ENCODE measurements at places on chromosomes 5 and 9.

DNA sequence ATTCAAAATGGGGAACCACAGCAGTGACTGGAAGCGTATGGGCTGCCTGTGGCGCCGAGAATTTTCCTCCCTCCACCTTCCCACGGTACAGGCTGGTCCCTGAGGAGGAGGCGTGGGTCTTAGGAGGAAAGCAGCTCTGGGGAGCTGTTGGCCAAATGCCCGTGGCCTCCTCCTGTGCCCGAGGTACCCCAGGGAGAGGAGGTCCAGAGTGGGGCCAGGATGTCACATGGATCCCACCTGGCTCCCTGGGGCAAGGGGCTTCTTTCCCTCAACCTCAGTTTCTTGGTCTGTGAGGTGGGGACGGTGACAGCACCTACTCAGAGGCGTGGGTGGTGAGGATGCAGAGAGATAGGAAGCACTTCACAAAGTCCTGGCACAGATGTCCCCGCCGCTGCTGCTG is 16.5 kb downstream of the PRRX2 start:
- DNase-seq = no peak

DNA sequence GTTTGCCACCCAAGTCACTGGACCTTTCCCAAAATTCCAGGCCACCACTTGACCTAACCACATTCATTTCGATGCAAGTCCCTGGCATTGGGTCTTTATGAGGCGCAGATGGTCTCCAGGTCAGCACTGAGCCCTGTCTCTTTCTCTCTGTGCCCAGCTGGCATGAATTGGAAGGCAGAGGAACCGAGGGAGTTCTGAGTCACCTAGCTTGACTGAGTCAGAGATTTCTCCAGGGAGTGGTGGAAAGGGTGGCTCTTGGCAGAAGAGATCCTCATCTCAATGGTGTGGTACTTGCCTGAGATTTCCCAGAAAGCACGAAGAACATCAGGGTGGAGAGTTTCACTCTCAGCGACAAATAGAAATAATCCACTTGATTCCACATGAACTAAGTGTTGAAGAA is 43.8 kb downstream of the WDR36 start:
- no peak for DNase-seq

DNA sequence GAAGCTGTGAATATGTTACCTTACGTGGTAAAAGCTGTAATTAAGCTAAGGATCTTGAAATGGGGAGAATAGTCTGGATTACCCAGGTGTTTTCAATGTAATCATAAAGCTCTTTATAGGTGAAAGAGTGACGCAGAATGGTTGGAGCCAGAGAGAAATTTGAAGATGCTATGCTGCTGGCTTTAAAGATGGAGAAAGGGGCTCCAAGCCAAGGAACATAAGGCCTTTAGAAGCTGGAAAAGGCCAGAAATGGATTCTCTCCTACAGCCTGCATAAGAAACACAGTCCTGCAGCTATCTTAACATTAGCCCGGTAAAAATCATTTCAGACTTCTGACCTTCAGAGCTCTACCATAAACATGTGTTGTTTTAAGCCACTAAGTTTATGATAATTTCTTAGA is 243.3 kb upstream of the VLDLR start:
- no peak for DNase-seq

- no peak for DNase-seq
Measured at GRCh38 chr5:139120521-139120920, 77.6 kb downstream of the SIL1 start.

DNA sequence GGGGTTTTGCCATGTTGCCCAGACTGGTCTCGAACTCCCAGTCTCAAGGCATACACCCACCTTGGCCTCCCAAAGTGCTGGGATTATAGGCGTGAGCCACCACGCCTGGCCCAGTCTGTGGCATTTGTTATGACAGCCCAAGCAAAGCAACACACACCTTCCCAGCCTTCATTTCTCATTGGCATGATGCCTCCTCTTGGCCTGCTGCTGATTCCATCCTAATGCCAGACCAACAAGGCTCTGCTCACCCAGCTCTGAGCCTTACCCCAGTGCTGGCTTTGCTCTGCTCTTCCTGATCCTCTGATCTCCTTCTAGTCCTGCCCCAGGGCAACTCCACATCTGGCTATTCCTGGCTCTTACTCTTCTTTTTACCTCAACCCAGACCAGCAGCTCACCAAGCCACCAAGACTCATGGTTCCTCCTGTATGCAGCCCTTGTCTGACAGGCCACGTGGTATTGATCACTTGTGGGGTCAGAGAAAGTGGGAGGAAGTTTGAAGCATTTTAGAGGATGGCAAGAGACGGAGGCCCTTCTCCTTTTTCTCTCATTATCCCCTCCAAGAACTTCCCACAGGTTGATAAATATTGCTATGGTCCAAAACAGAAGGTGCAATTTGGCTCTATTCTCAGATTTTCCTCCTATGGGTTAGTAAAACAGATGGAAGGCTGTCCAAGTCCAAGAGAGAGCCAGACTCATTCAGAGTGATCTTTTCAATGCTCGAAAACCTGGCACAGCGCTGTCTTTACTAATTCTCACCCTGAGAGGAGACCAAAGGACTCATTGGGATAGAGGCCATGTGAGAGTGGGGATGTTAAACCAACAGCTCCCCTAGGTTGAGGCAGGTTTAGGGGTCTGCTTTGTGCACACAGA is 958 bp downstream of the CD180 start:
- DNase-seq = no peak

DNA sequence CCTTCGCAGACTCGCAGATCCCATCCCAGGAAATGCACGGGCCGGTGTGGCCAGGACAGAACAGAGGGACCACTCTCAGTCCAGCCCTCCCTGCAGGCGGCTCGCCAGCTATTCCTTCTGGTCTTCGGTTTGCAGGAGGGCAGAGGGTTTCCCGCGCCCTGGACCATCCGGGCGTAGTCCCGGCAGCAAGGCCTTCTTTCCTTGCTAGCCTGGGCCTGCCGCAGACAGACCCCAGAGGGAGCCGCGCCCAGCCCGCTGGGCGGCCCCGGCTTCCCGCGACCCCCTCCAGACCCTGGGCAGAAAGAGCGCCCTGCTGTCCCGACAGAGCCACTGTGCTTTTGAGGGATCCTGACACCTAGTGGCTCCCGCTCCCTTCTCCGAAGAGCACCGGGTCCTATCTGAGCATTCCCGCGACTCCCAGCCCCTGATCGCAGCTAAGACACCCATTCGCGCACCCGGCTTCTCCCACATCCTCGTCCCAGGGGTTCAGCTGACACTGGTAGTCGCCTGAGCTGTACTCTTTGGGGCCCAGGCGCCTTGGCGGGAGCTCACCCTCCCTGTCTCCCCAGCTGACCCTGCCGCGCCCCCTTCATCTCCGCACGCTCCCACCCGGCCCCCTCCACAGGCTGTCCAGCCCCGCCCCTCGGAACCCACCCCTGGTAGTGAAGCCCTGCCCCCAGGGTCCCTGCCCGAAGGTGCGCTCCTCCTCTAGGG is 1.1 kb downstream of the CFAP90 start:
- no peak for DNase-seq

DNA sequence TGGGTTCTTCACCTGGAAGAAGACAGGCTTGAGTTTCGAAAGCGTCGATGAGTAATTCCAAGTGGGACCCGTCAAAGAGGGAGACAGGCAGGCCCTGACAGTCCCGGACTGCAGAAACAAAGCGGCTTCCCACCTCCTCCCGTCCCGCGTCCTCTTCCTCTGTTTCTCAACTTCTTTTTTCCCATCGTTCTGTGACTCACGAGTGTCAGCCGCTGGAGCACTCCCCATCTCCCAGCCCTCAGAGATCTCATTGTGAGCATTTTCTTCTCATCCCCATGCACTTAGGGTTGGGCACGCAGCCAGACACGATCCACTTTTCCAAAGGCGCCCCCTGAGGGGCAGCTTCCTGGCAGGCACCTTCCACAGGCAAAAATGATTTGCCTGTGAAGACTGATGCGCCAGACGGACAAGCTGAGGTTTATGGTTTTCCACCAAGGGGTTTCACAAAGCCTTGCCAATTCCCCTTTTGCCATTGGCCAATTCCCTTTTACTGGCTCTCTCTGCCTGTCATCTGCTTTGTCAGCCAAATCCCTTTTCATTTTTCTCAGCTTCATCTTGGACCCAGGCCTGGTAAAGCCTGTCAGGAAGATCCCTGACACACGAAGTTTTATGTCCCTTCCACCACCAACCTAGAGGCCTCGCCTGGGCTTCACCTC is 86.5 kb upstream of the ANKRD55 start:
- peak; percentile 43 for DNase-seq

- no peak for DNase-seq
Measured at GRCh38 chr5:79736528-79737514, 47.2 kb downstream of the CMYA5 start.

DNA sequence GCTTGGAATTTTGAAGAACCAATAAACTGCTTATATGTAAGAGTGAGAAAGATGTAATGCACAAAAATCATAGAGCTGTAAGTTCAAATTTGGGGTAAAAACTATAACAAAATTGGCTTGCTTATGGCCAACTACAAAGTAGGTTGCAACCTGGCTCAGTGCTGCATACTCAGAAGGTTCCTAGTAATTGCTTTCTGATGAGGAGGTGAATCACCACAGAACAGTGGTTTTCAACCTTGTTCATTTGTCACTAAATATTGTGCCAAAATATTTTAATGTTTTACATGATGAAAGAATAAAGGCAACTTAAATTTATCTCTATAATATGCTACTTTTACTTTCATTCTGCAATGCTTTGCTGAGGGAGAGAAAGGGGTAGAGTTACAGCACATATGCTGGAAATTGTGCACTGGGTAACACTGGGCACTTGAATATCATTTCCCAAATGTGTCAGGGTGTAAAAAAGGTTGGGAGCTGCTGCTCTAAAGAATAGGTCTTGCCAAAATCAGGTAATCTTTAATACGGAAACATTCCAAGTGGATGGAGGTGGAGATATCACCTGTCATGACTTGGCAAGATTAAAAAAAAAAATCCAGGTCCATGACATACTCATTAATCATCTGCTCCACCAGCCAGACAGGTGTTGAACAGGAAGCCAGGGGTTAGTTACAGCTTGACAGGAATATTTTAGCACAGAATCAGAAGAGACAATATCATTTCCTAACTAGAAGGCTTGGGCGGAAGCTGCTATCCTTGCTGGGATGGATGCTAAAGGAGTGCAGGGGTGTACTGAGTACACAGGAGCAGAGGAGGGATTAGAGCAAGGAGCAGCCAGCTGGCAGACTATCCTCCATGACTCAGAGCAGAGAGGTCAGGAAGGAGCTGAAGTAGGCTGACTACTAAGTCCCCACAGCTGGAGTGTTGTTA is 34.6 kb upstream of the CCL21 start:
- peak; percentile 59 for DNase-seq

DNA sequence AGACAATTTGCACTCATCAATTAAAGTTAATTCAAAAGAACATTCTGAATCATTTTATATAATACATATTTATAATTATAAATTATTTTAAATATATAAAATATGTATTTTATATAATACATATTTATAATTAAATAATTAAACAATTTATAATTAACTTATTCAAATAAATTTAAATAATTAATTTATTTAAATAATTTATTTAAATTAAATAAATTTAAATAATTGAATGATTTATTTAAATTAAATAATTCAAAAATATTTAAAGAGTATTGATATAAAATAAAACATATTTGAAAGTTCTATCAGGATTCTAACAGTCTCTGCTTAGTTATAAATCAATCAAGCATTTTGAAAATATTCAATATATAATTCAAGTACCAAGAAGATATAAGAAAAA is 775.5 kb upstream of the CTNND2 start:
- no peak for DNase-seq

GRCh38 chr9:91736898-91737601 is 213.0 kb downstream of the ROR2 start:
- no peak for DNase-seq

GRCh38 chr9:134994926-134995791 is 77.4 kb upstream of the FCN1 start:
- peak; percentile 19 for DNase-seq

DNA sequence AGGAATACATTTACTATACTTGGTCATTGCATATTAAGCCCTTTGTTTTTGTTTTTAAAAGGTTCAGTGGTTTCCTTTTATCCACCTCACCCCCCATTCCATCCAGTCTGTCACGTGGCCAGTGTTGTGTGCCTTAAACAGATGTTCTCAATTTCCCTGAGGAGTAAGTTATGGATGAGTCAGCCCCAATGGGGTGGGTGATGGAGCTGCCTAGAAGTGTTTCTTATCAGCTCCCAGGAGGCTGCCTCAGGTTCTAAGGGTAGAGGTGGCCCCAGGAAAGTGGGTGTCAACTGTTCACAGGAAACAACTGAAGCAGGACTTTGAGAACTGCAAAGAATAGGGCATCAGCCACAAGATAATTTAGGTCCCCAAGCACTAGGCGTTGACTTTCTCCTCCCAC is 41.1 kb downstream of the ACTBL2 start:
- no peak for DNase-seq
